ENCODE measurements at places on chromosomes 7 and 10. TPM values are rescaled to one million over a fixed set of nuclear protein-coding genes. Genes with fewer than 3 reads are reported as not detected.

TMEM236 gene
- total RNA-seq, result not detected

GPRIN2 gene
- 36.6 TPM for total RNA-seq

ESYT2 gene
- 81.1 TPM for total RNA-seq

ZNF735 gene
- total RNA-seq, result not detected

OGDHL gene
- 7.5 TPM for total RNA-seq

RAMP3 gene
- 8.1 TPM for total RNA-seq

TYW1 gene
- total RNA-seq, result 15.3 TPM

MGAM2 gene
- 0.31 TPM for total RNA-seq

ABCB1 gene
- total RNA-seq, result 7.8 TPM

SLC13A4 gene
- 0.63 TPM for total RNA-seq

FAM25G gene
- total RNA-seq, result not detected

GFRA1 gene
- total RNA-seq, result 6.3 TPM

ANK3 gene
- total RNA-seq, result 552 TPM

OR6V1 gene
- not detected for total RNA-seq

AKR1C4 gene
- not detected for total RNA-seq

CPEB3 gene
- total RNA-seq, result 23.2 TPM

PBLD gene
- 13.5 TPM for total RNA-seq

NRG3 gene
- total RNA-seq, result 41.6 TPM

IQUB gene
- 3.8 TPM for total RNA-seq

LRRC61 gene
- 16.3 TPM for total RNA-seq

ZNF394 gene
- total RNA-seq, result 24.1 TPM

SLC13A1 gene
- not detected for total RNA-seq

OR2A1 gene
- total RNA-seq, result not detected

FXYD4 gene
- total RNA-seq, result not detected

SPDYE11 gene
- not detected for total RNA-seq

VSTM2A gene
- 63.2 TPM for total RNA-seq

Data from parietal lobe (tissue), 2 donors.